Brain (organoid and tissue), 16 donors: ENCODE measurements at places on chromosomes 1 and 21. TPM values are rescaled to one million over a fixed set of nuclear protein-coding genes. Genes with fewer than 3 reads are reported as not detected.

The LRRC38 gene
- 0.24 TPM for polyA plus RNA-seq

The PRELP gene
- polyA plus RNA-seq, result 13.3 TPM

The CCDC27 gene
- polyA plus RNA-seq, result 0.12 TPM

The CLCNKB gene
- polyA plus RNA-seq, result 0.44 TPM

The ADAMTS4 gene
- polyA plus RNA-seq, result 17.3 TPM

The SPRR4 gene
- not detected for polyA plus RNA-seq

The RASAL2 gene
- 4.0 TPM for polyA plus RNA-seq
